Effector CD4-positive, alpha-beta T cell (primary cell): ENCODE measurements at places on chromosomes 3 and 15.
A peak's percentile ranks its signal among the peaks of the same experiment; 100 is the strongest.

GRCh38 chr3:46701181-46701939, at the start of gene TMIE:
Gene TMIE (plus strand): TSS chr3:46701392. CDS start chr3:46701488, 96 bp downstream.
- no peak for DNase-seq

DNA sequence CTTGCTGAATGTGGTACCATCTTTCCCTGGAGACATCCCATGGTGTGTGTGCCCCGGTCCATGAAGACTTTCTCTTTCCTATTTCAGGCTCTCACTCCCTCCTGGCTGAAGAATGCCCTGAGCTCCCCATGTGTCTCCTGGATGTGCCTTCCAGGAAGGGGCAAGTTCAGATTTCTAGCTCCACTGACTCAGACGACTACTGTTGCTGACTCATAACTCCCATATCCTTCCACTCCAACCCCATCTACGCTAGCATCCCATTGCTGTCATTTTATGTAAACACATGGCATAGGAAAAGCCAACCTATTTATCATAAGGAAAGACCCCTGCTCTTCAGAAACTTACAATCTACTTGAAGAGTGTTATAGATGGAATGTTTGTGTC, 95.0 kb downstream of the ADCY5 start:
- no peak for DNase-seq

DNA sequence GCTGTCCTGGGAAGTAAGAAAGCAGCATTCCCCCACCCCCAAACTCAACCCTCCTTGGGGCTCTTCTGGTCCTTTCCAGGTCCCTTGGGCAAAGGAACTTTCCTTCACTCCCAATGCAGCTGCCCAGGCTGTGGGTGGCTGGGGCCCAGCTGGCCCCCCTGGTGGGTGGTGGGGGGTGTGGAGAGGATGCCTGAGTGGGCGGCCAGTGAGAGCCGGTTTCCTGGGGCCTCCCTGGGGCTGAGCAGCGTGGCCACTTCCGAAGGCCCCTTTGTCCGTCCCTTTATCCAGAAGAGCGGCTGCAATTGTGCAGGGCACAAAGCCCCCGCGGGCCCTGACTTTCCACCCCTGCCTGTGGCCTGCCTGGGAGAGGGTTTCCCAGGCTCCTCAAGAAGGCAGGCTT, 61.0 kb downstream of the RHCG start:
- DNase-seq: no peak

DNA sequence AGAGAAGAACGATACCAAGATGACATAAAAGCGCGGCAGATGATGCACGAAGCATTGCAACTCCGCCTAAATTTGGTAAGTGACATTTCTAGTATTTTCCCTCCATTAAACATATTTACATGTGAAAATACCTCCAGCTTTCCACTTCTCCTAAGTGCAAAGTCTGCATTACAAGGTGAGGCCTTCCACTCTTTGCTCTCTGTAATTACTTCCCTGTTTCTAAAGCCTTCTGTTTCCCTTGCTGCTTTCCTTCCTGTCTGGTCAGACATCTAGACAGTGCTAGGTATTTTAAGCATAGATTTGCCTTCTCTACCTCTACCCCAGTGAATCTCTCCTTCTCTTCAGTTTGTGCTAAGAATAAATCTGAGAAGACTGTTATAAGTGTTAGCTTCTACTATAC, 1.9 kb downstream of the P2RY12 start:
- no peak for DNase-seq

- no peak for DNase-seq
These were observed 190.5 kb downstream of the GREM1 start for GRCh38 chr15:32908135-32908801.

- no peak for DNase-seq
These were observed 84.5 kb downstream of the ASB7 start for GRCh38 chr15:100686725-100687473.

GRCh38 chr15:100531823-100532327, 3.1 kb upstream of the CERS3 start:
- no peak for DNase-seq

DNA sequence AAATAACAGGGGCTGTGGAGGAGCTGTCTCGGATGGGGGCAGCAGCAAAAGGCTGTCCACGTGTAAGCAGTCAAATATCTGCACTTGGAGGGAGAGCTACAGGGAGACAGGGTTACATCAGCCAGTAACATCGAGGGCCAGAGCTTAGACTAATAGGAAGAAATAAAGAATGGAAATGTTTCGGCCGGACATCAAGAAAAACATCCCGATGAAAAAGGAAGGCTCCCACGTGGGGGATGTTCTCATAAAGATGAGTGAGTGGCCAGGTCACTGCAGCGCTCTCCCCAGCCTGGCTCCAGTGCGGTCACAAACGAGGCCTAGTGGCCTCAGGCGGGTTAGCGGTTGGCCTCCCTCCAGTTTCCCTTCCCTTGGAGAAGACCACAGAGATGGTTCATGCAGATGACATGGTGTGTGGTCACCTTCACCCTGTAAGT, 56.1 kb upstream of the WNT5A start:
- no peak for DNase-seq

DNA sequence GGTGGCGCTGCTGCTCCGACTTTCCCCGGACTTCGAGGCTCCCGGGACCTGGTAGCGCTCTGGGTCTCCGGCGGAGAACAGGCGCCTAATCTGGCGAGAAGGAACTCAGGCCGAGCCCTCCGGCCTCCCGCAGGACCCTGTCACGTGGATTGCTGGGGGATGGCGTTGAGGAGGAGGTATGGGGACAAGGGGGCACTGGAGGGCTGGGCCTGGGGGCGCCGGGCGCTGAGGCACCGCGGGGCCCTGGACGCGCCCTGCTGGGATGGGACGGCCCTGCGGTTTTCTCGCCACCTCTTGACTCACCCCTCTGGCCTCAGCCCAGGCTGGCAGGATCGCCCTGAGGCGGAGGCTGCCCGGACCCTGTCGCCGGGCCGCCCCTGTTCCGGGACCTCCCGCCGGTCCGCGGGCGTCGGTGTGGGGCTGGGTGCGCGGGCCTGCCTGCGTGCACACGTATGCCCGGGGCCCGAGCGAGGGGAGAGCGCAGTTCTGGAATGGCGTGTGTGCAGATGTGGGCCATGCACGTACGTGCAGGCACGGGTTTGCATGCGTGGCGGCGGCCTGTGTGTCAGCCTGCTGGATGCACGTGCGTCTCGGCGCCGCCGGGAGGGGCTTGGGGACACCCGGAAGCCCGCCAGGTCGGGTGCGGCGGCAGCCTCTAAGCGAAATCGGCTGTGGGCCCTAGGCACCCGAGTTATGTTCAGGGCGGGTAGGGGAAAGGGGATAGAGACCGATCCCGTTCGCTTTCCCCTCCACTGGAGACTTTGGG, 752 bp downstream of the C15orf39 start:
- peak; percentile 84 for DNase-seq

DNA sequence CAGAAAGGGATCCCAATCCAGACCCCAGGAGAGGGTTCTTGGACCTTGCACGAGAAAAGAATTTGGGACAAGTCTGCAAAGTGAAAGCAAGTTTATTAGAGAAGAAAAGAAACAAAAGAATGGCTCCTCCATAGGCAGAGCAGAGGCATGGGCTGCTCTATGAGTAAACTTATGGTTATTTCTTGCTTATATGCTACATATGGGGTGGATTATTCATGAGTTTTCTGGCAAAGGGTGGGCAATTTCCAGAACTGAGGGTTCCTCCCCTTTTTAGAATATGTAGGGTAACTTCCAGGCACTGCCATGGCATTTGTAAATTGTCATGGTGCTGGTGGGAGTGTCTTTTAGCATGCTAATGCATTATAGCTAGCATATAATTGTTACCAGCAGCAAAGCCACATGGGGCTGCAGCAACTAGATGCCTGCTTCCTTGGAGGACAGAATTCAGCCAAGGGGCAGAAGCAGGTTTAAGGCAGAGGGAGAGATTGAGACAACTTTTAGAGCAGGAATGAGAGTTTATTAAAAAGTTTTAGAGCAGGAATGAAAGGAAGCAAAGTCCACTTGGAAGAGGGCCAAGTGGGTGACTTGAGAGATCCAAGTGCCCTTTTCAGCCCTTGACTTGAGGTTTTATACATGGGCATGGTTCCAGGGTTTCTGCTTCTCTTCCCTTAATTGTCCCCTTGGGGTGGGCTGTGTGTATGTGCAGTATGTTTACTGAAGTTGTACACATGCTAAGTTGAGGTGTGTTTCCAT, 41.3 kb downstream of the METTL6 start:
- DNase-seq: no peak

GRCh38 chr3:114308830-114309229, 15.0 kb downstream of the TIGIT start:
- DNase-seq: peak; percentile 63

DNA sequence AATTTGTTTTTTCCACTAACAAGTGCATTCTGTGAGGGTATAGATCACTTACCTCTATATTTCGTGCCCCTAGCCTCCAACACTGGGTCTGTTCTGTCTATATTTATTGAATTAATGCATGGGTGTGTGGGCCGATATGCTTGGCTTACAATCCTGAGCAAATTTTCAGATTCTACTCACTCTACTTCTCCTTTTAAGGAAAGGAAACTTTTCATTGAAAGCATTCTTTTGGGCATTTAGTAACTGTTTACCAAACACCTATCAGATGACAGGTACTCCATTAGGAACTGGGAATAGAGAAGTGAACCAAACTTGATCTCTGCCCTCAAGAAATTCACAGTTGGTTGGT, 60.5 kb downstream of the TLE3 start:
- no peak for DNase-seq

GRCh38 chr3:113259196-113259595, 47.8 kb downstream of the BOC start:
- no peak for DNase-seq

DNA sequence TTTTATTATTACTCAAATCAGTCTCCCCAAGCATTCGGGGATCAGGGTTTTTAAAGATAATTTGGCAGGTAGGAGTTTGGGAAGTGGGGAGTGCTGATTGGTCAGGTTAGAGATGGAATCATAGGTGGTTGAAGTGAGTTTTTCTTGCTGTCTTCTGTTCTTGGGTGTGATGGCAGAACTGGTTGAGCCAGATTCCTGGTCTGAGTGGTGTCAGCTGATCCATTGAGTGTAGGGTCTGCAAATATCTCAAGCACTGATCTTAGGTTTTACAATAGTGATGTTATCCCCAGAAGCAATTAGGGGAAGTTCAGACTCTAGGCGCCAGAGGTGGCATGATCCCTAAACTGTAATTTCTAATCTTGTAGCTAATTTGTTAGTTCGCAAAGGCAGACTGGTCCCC, 20.6 kb upstream of the TRANK1 start:
- DNase-seq: no peak

- no peak for DNase-seq
These were observed 353.7 kb upstream of the SOX2 start for GRCh38 chr3:181358060-181358459.

GRCh38 chr3:113234028-113234427, 22.7 kb downstream of the BOC start:
- DNase-seq: no peak

- no peak for DNase-seq
These were observed 404.6 kb upstream of the C2CD4B start for GRCh38 chr15:62569460-62570404.

- DNase-seq: no peak
These were observed 8.9 kb downstream of the ICE2 start for GRCh38 chr15:60469893-60470641.

- no peak for DNase-seq
These were observed 227.2 kb upstream of the TP63 start for GRCh38 chr3:189404024-189404423.

DNA sequence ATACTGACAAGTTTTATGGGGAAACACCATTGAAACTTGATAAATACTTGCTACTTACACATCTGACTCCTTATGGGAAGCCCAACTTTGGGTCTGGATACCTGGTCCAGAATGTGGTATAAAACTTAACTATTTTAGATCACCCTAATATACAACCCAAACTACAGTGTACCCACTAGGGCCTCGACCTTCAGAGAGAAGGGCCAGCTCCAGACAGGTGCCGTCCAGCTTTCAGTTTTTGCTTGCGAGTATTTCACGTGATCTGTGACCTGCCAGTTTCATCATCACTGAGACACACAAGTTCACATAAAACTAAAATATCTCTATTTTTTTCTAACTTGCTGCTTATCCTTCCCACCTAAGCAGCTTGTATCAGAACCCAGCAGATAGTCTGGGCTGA, 59.3 kb upstream of the RPL35A start:
- DNase-seq: no peak

GRCh38 chr15:39925112-39925842, 5.2 kb upstream of the GPR176 start:
- no peak for DNase-seq

DNA sequence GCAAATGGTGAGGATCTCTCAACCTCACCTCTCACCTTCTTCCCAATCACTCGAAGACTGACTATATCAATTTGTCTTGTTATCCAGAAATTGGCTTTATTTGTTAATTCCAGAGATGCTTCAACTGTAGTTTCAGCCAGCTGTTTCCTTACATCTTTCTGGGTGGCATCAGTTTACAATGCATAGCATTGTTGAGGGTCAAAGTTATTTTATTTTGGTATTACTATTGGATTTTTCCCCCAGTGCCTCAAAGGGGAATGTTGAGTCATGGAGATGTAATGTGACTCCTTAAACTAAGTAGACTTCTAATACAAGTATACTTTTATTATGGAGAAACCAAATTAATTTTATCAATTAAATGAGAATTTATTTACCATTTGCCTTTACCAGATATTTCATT, 351.6 kb downstream of the TIGIT start:
- DNase-seq: no peak

GRCh38 chr3:101038393-101038792, 45.2 kb upstream of the ABI3BP start:
- DNase-seq: no peak
